ENCODE measurements at places on chromosomes 3 and 15. TPM values are rescaled to one million over a fixed set of nuclear protein-coding genes. Genes with fewer than 3 reads are reported as not detected.

Gene CELF6
- 0.41 TPM for total RNA-seq

Gene SLC24A5
- total RNA-seq = not detected

Gene PLSCR5
- total RNA-seq = not detected

Gene CFAP92
- total RNA-seq = 1.7 TPM

Gene TAGLN3
- total RNA-seq = 3.7 TPM

Gene MGA
- total RNA-seq = 43.1 TPM

Gene ITIH1
- not detected for total RNA-seq

Gene EMC7
- 58.8 TPM for total RNA-seq

Gene GOLGA8T
- total RNA-seq = 0.27 TPM

DNA sequence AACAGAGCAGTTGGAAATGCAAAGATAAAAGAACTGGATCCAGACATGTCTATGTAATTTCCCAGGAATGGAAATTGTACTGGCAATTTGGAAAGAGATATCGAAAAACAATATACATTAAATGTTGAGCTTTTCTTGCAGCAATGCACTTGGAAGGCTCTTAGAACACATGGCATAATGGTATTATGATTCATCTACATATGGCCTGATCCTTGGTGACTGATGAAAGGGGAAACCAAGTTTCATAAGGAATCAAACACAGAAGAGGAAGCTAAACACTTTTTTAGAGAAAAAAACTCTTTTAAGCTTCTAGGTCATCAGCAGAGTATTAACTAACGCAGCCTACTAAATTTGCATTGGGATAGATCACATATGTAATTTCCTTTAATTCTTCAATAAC lies 12.4 kb upstream of the GREM1 start:
- no peak for DNase-seq

- DNase-seq = no peak
These were observed 76.9 kb upstream of the RPL32 start for GRCh38 chr3:12918231-12918630.

DNA sequence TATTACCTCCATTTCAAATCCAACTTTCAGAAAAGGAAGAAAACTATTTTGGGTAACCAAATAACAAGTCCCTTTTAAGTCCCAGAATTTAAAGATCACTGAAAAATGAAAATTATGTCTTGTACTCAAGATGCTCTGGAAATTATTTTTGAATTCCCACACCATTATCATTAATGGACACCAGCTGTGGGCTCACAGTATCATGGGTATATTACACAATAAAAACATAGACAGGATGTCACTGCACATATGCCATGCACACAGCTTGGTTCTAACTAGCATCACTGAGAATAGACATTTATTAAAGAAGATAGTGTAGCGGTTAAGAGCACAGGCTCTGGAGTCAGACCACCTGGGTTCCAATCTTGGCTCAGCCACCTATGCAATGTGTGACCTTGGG lies 130.4 kb downstream of the FRMD5 start:
- DNase-seq = no peak

GRCh38 chr3:27486336-27486735 lies 2.2 kb upstream of the SLC4A7 start:
- no peak for DNase-seq

- no peak for DNase-seq
These were observed 28.5 kb downstream of the MCTP2 start for GRCh38 chr15:94259863-94260262.

- DNase-seq = no peak
These were observed 56.2 kb downstream of the SLC6A6 start for GRCh38 chr3:14458434-14459275.

DNA sequence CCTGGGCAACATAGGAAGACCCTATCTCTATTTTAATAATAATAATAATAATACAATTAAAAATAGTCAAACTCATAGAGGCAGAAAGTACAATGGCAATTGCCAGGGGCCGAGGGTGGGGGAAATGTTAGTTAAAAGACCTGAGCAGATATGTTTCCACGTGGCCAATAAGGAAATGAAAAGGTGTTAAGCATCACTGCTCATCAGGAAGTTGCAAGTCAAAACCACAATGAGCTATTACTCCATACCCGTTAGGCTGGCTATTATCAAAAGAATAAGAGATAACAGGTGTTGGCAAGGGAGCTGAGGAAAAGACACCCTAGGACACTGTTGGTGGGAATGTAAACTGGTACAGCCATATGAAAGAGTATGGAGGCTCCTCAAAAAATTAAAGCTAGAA lies 60.4 kb upstream of the PRSS50 start:
- no peak for DNase-seq

DNA sequence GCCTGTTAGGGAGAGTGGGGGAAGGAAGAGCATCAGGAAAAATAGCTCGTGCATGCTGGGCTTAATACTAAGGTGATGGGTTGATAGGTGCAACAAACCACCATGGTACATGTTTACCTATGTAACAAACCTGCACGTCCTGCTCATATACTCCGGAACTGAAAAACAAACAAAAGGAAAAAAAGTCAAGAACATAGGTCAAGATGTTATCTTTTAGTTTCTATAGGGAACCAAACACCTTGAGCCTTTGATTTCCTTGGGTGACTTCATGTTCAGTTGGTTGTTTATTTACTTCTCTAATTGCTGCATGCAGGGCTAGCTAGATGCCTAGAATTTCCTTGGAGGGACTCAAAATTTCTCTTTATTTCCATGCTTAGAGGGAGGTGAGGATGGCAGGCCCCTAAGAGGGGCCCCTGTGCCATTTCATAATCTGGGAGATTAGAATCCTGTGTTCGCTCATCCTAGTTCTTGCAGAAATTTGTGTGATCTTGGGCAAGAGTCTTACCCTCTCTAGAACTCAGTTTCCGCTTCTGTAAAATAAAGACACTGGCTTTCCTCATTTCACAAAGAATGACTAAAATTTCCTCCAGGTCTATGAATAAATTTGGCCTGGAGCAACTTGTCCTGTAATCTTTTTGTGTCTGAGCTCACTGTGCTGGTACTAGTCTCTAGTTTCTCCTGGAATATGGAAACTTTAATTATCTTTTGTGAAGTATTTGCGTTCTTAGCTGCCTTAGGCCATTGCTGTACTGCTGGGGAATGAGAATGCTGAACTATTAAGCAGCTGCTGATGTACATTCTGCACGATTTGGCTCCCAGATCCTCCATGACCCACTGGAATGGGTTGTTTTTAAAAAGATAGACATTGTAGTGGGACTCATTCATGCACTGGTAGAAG lies 457.5 kb downstream of the EDEM1 start:
- no peak for DNase-seq

- DNase-seq = no peak
These were observed 122.8 kb downstream of the EEFSEC start for GRCh38 chr3:128276146-128276435.
